ENCODE measurements at places on chromosomes 12 and 14.

- no peak for DNase-seq
Observed at GRCh38 chr12:66203820-66204219, 14.8 kb downstream of the IRAK3 start.

DNA sequence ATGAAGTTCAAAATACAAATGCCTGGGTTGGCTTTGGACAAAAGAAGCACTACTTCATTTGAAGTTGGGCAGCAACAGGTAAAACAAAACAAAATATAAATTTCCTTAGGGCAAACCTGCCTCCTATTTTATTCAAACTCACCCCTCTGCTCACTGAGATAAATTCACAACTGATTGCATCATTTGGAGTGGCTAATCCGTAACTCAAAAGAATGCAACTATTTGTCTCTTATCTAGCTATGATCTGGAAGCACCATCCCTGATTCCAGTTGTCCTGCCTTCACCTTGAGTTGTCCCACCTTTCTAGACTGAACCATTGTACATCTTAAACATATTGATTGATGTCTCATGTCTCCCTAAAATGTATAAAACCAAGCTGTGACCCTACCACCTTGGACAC lies 145.0 kb downstream of the CCER1 start:
- no peak for DNase-seq

- no peak for DNase-seq
Observed at GRCh38 chr14:96126339-96126782, 78.3 kb upstream of the BDKRB2 start.

DNA sequence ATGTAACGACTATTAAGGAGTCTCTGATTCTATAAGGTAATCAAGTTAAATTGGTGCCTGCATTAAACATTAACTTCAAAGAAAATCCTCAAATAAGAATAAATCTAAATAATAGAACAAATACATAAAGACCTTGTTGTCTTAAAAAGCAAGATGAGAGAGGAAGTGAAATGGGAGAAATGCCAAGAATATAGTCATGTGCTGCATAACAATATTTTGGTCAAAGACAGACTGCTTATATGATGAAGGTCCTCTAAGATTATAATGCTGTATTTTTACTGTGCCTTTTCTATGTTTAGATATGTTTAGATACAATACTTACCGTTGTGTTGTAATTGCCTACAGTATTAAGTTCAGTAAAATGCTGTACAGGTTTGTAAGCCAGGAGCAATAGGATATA lies 213.6 kb downstream of the C12orf42 start:
- DNase-seq = no peak

- no peak for DNase-seq
Observed at GRCh38 chr12:40560848-40561247, 131.4 kb upstream of the CNTN1 start.

- no peak for DNase-seq
Observed at GRCh38 chr12:79933043-79933442, 1.9 kb downstream of the PPP1R12A start.

DNA sequence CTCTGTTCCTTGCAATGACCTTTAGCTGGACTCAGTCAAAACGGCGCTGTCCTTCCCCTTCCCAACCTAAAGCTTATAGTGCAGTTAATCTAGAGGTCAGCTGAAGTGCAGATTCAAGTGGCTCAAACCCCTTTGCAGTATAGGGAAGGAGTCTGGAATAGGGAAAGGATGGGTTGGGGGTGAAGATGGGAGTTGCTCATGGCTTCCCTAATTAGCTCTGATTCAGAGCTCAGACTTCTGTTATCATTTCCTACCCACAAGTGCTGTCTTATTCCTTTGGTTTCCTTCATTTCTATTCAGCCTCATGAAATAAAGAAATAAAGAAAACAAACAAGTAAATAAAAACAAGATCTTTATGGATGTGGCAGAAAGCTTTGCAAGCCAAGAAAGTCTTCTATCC lies 264.0 kb upstream of the HMGA2 start:
- peak; percentile 19 for DNase-seq

DNA sequence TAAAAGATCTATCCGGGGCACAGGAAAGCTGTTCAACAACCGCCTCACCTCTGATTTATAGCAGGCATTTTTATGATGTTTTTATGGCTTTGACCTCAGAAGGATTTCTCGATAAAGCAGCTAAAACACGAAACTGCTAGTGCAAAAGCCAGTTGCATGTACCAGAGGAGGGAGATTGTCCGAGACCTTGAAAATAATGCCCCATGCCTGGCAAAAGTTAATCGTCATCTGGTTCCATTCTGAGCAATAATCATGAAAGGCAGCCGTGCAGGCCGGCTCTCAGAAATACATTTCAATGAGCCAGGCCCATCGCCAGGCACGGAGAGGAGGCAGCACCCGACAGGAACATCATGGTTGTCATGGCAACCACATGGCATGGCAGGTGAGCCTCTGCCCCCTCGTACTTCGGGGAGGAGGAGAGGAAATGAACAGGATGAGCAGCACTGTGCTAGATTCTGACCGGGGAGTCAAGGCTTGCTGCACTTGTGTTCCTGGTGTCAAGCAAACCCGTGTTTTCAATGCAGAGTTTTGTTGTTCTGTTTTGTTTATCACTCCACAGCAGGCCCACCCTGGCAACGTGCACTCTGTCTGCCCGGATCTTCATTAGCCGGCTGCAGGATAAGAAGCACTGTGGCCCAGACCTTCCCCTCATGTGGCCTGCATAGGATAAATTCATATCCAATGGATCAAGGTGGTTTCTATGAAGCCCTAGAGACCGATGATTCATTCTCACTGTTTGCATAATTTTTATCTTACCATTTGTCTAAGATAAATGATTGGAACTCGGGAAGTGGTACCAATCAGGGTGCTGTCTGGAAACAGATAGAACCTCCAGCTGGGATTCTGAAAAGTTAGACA lies 160.2 kb downstream of the RIMBP2 start:
- no peak for DNase-seq

- no peak for DNase-seq
Observed at GRCh38 chr12:4417455-4417854, 28.2 kb downstream of the FGF6 start.

DNA sequence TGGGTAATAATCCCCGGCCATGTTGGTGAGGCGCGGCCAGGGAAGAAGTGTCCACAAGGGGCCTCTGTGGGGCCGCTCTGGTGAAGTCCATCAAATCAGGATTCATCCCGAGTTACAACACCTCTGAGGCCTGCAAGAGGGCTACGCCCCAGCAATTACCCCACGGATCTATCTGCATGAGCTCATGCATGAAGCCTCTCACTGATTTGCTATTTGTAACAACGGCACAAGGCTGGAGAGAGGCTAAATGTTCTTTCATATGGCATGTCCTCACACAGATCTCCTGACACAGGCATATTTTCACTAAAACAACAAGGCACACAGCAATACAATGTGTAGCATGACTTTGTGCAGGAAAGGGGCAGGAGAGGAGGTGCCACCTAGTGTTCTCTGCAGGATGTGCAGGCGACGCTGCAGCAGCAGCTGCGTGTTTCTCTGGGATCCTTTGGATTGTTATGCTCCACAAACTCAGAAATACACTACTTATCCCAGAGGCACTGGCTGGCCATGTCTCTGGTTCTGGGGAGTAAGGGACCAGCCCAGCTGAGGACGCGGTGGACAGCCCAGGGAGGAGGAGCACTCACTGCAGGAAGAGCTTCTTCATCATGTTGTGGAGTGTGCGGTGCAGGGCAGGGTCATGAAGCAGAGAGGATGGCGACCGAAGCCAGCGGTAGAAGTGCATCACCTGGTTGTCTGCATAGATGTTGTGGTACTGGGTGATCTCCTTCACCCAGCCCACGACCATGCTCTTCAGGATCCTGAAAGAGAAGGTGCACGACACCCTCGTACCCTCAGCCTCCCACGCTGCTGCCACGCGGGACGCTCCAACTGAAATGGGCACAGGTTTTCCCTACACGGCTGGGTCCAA lies 20.2 kb downstream of the P2RX2 start:
- peak; percentile 27 for DNase-seq
